ENCODE measurements at places on chromosomes 6 and 20.
A peak's percentile ranks its signal among the peaks of the same experiment; 100 is the strongest.

- DNase-seq = no peak
Observed at GRCh38 chr20:1130058-1130694, 11.8 kb downstream of the PSMF1 start.

DNA sequence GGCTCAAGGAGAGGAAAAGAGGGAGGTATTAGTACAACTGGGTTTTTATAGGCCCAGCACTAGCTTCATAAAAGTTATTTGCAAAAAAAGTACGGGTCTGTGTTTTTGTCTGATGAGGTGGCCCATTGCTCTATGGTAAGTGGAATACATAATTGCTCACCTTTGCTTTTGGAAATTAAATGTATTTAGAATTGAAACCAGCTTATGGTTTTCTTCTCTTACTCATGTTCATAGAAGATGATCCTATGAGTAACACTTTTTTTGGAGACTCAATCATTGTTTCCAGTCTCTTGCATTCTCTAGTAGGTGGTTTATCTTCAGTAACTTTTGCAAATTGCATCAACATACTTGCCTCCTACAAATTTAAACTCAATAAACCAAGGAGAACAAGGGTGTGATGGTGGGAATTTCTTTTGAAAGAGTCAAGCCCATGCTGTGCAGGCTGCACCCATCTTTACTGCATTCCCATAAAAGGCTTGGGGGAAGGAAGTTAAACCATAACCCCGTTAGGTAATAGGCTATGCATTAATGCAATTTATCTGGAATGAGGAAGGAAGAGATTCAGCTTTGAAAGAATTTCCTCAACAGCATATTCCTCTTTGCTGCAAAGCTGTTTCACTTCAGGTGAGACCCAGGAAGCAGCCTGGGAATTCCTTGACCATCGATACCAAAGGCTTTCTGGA is 48.5 kb upstream of the EDN1 start:
- DNase-seq = no peak

GRCh38 chr6:90146024-90146423 is 150.6 kb downstream of the BACH2 start:
- no peak for DNase-seq

DNA sequence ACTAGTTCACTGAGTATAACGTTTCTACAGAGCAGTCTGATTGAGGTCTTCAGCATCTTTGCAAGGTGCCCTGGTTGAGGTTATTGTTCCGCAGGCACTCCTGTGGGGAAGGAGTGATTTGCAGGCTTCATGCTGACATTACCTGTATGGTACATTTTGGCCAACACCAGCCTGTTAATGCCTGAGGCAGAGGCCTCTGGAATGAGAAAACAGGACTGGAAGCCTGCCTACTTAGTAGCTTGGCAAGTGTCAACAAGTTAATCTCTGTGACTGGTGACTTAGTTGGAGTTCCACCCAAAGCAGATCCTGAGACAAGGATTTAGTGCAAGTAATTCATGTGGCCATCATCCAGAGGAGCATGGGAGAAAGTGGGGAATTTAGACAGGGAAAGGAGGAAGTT is 24.6 kb downstream of the MAS1 start:
- no peak for DNase-seq

- DNase-seq = no peak
Observed at GRCh38 chr20:4766631-4767030, 44.9 kb downstream of the PRND start.

DNA sequence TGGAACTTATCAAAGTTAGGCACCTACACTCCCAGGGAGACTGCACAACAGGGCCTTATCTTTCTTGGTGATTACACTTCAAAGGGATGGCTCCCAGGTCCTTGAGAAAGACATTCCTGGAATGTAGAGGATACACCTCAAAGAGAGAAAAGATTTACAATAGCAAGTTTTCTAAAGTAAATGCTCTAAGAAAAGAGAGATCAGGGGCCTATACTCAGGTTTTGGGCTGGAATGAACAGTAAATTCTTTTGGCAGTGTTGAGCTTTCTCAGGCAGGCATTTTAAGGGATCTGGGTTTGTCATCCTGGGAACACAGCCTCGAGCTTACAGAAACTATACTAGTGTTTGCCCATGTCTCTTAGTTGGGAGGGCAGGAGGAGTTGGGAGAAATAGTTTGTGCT is 31.7 kb upstream of the ME1 start:
- no peak for DNase-seq

- DNase-seq = no peak
Observed at GRCh38 chr20:47125508-47125757, 230.8 kb downstream of the EYA2 start.

GRCh38 chr6:165641672-165642156 is 21.3 kb downstream of the PDE10A start:
- no peak for DNase-seq

DNA sequence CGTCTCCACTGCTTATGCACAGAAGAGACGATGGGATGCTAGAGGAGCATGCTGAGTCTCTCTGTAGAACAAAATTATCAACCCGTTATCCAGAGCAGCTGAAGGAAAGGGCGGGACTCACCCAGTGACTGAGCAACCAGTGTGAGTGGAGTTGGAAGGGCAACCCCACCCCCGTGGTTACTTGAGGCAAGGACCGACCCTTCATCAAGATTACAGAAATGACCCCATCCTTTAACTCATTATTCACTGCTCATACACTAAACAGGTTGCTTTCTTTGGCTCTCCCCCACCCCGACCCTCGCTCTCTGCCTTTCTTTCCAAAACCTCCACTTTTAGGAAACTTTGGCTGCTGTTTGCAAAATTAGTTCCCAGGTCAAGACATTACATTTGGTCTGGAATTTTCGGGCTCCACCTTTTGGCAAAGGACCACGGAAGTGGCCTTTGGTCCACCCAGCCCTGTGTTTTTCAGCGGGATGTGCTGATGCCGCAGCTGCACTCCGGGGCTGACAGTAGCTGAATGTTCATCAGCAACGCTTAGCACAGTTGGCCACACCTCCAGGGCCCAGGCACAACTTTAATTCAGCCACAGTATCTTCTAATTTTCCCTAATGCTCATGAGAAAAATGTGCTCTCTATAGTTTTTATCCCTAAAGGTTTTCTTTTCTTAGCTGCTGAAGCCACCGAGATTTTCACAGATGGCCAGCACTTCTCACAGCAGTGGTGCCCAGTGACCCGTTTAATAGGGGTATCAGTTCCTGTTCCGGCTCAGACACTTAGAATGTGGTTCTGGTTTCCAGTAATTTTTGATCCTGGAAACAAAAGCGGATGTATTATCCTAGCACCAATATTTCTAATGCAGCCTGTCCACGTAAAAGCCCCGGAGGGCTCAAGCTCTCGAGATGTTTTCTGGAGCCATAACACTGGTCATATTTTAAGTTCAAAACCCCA is 103.6 kb upstream of the NXT1 start:
- no peak for DNase-seq

- DNase-seq = no peak
Observed at GRCh38 chr6:130978660-130979396, 84.2 kb downstream of the EPB41L2 start.

DNA sequence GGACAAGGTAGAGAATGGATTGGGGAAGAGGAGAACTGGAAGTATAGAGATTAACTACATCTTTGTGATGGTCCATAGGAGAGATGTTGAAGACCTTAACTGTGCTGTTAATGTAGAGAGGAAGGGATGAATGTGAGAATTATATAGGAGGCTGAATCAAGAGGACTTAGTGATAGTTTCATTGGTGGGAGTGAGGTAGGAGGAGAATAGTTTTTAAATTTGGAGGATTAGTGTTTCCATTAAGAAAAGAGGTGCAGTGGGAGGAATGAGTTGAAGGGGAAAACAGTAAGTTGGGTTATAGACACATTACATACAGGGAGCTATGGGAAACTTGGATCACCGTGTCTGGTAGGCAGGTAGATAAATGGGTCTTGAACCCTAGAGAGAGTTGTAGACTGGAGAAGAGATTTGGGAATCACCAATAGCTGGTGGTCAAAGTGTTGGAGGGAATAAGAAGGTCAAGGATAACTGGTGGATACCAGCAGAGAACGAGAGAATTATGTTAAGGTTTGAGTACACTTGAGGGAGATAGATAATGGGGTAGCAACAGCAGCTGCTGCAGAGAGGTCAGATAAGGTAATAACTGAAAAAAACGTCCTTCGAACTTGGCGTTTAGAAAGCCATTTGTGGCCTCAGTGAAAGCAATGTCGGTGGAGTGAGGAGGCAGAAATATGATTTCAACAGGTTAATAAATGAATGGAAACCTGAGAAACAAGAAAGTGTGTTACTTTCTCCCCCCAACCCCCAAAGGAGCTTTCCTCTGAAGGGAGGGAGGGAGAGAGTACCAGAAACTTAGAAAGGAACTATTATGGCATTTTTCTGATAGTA is 3.1 kb downstream of the C6orf89 start:
- DNase-seq = no peak

DNA sequence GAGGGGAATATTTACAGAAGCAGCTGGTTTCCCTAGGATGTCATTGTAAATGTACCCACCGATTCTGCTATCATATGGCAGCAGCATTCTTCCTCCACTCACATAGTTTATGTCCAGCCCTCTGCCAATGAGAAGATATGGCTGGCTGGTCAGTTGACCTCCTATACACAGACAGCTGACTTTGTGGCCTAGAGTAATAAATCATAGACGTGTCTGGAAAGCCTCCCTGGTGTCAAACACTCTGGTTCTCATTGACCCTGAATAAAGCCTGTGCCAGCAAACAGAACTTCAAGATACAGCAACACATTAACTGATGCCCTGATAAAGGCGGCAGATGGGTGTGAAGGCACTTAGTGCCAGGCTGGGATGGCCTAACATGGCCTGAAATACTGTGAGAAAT is 52.6 kb downstream of the GPR63 start:
- DNase-seq = no peak

- no peak for DNase-seq
Observed at GRCh38 chr20:57398901-57399535, 7.8 kb downstream of the RBM38 start.

- DNase-seq = no peak
Observed at GRCh38 chr20:49945701-49946477, 9.7 kb downstream of the RNF114 start.

GRCh38 chr6:119484598-119484997 is 135.0 kb upstream of the MAN1A1 start:
- no peak for DNase-seq

- no peak for DNase-seq
Observed at GRCh38 chr6:25174678-25175077, 104.5 kb upstream of the CARMIL1 start.

DNA sequence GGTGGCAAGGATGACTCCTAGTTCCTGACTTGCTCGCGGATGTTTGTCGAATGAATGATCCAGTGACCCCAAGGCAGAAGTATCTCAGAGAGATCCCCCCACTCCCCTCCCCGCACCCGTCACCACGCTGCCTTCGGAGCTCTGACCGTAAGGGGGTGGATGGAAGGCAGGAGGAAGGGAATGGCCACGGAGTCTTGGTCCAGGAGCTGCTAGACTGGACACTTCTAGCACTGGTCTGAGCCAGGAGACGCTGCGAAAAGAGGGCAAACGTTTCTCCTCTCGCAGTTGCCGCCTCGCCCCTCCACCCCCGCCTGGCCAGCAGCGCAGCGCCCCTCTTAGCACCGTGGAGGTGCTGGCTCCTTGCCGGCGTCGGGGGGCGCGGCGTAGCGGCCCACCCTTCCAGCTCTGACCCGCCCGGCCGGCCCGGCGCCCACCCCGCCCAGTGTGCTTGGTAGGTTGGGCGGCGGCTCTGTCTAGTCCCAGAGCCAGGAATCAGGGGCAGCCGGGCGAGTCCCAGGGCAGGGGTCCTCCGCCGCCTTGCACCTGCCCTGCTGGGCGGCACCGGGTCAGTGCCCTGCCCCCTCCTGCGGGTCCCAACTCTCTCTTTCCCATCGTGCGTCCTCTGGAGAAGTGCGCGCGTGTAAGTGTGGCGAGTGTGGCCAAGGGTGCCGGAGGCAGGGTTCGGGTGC is 2.4 kb upstream of the DBNDD2 start:
- no peak for DNase-seq

DNA sequence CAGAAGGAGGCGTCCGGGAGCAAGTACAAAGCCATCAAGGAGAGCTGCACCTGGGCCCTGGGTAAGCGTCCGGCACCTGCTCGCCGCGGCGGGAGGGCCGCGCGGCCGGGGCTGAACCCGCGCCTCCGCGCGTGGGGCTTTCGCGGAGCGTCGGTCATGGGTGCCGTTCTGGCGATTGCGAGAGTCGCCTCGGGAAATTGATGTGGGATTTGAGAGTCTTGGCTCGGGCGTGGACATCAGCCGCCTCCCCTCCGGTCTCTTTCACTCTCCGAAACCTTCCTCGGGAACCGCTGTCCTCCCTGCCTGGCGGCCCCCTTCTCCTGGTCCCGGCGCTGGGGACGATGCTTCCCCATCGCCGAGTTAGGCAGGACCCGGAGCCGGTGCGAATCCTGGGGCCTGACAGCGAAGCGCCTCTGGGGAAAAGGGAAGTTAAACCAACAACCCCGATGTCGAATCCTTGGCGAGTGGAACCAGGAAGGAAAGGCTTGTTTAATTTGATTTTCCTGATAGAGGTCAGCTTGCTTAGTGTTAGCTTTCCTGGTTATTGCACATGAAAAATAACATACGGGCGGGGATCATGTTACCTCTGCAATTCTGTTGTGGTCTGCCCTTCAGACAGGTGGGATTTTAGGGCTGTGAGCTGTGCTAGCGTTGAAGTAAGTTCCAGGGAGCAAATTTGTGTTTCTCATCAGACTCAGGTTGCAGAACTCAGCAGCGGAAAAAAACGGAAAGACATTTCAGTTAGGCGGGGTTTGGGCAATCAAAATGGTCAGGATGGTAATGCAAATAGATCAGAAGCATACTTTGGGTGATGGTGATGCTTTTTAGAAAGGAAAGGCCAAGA is 594 bp downstream of the ARFGEF3 start:
- no peak for DNase-seq

GRCh38 chr6:36851149-36851614 is 11.9 kb upstream of the CPNE5 start:
- no peak for DNase-seq

DNA sequence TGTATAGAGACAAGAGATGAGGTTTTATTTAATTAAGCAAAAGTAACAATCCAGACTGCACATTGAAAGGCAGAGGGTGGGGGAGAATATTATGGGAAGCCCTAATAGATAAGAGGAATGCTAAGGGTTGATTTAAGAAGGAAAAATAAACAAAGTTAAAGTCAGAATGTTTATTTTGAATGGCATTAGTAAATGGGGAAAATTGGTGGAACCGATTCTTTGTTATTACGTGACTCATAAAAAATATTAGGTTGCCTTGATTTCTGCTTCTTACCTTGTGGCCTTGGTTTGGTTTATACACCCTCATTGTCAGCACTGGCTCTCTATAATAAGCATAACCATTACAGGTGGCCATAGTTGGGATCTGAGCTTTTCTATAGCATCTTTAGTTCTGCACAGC is 674.8 kb upstream of the CITED2 start:
- no peak for DNase-seq

GRCh38 chr6:131761060-131761761 is 46.6 kb upstream of the ENPP1 start:
- DNase-seq = no peak

GRCh38 chr6:32796848-32797776 is 19.7 kb downstream of the HLA-DOB start:
- peak; percentile 69 for DNase-seq

DNA sequence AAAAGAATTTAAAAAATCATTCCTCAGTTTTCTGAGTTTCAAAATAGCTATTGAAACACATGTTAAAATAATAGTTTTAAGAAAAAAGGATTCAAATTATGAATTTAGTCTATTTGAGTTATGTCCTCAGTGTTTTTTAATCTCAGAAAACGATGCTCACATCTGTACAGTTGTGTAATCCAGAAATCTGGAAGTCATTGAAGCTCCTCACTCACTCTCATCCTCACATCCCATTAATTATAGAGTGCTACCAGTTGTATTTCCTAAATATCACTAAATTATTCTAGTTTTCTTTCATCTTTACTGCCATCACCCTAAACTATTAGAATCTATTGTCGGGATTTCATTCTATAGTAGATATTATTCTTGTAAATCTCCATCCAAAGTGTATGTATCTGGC is 234.7 kb upstream of the RIMS1 start:
- no peak for DNase-seq
